Right cardiac atrium (tissue), 5 donors: ENCODE measurements at places on chromosomes 3 and 15. TPM values are rescaled to one million over a fixed set of nuclear protein-coding genes. Genes with fewer than 3 reads are reported as not detected.
A peak's percentile ranks its signal among the peaks of the same experiment; 100 is the strongest.

DNA sequence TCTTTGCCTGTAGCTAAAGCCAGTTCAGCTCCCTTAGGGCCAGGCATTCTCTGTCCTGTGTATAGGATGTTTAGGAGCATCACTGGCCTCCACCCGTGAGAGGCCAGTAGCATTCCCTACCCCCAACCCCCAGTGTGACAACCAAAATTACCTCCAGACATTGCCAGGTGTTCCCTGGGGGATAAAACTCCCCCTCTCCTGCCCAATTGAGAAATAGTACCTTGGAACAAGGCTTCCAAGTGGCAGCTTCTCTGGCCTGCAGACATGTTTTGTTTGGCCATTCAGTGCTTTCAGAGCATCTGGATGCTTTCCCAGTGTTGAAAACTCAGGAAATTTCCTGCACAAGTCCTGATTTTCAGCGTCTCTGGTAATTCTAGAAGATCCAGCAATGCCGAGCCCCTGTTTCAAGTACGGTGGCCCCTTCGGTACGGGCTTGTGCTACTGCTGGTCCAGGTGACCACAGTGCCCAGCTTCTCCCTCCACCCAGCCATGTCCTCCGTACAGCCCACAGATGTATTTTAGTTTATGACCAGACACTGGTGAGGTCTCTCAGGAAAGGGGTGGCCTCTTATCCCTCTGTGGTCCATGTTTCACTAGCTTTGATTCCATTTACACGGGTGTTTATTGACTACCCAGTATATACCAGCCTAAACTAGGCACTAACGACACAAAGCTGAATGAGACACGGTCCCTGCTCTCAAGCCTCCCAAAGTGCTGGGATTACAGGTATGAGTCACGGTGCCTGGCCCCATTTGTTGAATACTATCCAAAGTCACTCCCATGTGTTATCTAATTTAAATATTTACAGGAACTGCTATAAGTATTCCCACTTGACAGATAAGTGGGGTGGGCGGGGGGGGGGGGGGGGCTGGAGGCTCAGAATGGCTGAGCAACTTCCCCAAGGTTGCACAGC, 125.4 kb upstream of the RAD18 start:
- DNase-seq = no peak

GRCh38 chr3:29525254-29525881, 244.5 kb downstream of the RBMS3 start:
- peak; percentile 76 for DNase-seq

DNA sequence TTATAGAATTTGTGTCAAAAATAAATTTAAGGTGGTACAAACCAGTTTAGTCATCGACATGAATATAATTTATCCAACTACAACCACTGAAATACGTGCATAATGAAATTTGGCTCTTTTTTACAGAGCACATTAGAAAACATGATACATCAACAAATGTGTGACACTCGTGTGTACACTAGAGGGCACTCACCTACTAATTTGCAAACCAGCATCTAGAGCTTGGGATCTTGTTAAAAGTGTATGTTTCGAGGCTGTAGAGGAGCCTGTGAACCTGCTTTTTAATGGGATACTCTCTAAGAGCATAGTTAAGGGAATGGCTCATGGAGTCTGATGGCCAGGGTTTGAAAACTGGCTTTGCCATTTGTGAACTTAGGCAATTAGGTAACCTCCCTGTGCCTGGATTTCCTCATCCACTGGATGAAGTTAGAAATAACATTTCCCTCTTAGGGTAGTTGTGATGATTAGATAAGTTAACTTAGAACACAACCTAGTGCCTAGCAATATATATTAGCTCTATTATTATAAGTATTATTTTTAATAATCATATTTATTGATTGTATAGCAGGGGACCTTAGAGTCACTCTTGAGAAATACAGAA, 8.8 kb upstream of the CPOX start:
- DNase-seq = no peak

- no peak for DNase-seq
Measured at GRCh38 chr3:17678116-17678741, 64.2 kb downstream of the TBC1D5 start.

DNA sequence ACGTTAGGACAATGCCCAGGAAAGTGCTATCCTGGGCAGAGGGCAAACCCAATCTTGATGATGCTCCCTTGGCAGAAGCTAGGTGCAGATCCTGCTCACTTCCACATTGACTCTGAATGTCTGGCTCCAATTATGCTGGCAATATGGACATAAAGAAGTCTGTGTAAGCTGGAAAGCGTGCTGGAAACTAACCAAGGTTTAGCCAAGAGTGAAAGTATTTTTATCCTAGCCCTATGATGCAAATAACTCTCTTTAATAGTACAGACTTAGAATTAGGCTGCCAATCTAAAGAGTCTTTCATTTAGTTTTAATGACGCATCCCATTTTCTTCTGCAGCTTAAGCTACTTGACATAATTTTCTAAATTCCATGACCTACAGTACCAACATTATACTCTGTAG, 571.8 kb downstream of the TUSC7 start:
- DNase-seq = no peak

- DNase-seq = no peak
Measured at GRCh38 chr3:186942168-186942567, 11.8 kb downstream of the ST6GAL1 start.

- no peak for DNase-seq
Measured at GRCh38 chr3:140763532-140763931, 85.7 kb downstream of the TRIM42 start.

The LRRC57 gene
- polyA plus RNA-seq = 7.3 TPM

The CKMT1A gene
- polyA plus RNA-seq = 1.8 TPM
